ENCODE measurements at places on chromosomes 5 and 9.
A peak's percentile ranks its signal among the peaks of the same experiment; 100 is the strongest.

- no peak for DNase-seq
Measured at GRCh38 chr5:172988276-172988675, 4.7 kb downstream of the ATP6V0E1 start.

GRCh38 chr5:68420476-68421344, 205.2 kb downstream of the PIK3R1 start:
- DNase-seq: no peak

- peak; percentile 82 for DNase-seq
Measured at GRCh38 chr5:57779383-57780223, 297.0 kb upstream of the ACTBL2 start.

GRCh38 chr9:137055385-137056364, 1.8 kb upstream of the ENTPD2 start:
- DNase-seq: peak; percentile 97

- DNase-seq: no peak
Measured at GRCh38 chr9:124510650-124511425, 3.6 kb upstream of the NR5A1 start.

DNA sequence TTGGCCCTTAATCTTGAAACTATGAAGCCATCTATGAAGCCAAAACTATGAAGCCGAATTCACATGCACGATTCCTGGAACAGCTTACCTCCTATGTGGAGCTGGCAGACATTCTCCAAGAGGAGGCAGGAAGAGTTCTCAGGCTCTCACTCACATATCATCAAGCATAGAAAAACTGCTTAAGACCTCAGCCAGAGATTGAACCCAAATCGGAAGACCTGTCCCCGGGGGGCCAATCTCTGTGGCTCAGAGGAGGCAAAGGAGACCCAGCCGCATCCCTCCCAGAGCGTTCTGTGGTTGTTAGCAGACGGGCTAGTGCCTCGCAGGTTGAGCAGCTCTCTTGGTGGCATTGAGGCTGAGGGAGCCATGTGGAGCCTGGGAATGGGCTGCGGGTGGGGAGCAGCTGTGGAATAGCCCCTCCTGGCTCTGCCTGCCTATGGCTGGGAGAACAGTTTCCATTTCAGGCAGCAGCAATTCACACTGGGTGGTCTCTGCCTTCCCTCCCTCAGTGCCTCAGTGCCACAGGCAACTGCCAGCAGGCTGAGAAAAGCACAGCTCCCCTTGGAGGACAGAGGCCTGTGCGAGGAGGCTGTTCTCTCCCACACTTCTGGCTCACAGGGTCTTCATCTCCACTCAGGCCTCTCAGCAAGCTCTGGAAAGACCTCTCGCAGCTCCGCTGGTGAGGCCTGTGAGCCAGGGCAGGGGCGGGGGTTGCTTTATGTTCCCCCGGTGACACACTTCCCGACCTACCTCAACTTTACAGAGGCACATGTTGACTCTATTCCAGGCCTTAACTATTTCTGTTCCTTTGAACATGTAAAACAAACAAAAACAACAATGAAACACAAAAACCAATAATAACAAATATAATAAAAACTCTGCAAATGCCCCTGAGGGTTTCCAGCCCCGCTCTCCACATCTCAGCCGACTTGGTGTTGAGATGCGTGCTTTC, 17.4 kb upstream of the TMEM174 start:
- DNase-seq: no peak

- no peak for DNase-seq
Measured at GRCh38 chr5:12777342-12777741, 873.1 kb upstream of the CTNND2 start.

DNA sequence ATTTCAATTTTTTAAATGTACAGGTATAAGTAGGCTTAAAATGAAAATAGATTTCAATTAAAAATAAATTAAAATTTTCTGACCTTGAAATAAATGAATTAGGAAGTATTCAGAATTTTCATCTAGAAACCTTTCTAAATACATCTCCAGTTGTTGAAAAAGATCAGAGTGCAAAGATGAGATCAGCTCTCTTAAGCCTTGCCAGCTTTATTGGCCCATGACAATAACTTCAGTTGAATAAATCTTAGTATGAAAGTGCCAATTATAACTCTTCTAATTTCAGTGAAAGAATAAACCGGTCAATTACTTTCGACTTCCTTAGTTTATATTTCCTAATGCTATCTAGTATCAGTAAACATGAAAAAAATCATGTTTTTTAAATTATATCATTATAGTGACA, 117.4 kb downstream of the FBXL17 start:
- no peak for DNase-seq

DNA sequence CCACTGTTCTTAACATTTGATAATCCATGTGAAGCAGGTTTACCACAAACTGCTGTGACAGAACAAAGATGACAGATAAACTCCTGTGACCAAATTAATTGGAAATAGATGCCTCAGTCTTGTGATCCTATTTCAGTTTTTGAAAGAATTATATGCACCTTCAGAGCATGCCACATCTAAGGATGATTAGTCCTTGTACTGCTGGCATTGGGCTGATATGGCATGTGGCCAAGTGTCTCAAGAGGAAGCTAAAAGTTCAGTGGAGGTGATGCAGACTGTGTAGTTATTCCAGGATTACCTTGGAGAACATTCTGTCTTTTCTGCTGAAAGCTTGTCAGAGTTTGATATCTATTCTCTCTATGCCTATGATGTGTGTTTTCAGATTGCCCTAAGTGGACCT, 314.4 kb upstream of the EFNA5 start:
- no peak for DNase-seq
